Heart right ventricle (tissue), 16 donors: ENCODE measurements at places on chromosomes 2 and 18. TPM values are rescaled to one million over a fixed set of nuclear protein-coding genes. Genes with fewer than 3 reads are reported as not detected.

- no peak for DNase-seq
These were observed 36.6 kb downstream of the SPRED2 start for GRCh38 chr2:65395621-65396347.

DNA sequence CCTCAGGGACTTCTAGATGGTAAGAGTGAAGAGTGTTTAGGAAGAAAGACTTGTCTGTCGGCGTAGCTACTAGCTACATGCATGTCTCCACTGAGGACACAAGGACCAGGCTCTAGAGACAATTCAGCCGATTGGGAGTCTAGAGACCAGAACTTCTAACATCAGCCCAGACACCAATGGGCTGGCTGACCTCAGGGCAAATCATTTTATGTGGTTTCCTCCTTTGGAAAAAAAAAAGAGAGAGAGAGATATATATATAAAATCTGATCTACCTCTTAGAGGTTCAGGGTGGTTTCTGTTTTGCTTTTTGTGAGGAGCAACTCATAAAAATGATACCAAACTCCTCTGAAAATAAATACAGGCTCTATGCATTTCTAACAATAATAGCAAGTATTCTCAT lies 212.8 kb downstream of the BCL2 start:
- no peak for DNase-seq

DNA sequence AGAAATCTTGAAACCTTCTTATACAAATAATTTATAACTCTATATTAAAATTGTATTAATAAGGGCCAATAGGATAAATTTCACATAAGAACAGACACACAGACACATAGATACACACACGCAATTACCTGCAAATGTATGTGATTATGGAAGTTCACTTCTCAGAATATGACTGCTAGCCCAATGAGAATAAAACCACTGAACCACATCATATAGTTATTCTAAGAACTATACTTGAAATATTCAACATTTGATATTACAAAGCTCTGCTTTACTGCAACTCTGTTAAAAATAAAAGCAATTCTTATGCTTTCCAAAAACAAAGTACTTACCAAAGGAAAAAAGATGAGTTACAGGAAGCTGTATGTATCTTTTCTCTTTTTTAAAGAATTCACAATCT lies 51.1 kb downstream of the PGAP1 start:
- DNase-seq, result no peak

GRCh38 chr2:31533036-31533435 lies 47.7 kb downstream of the SRD5A2 start:
- no peak for DNase-seq

- DNase-seq, result no peak
These were observed 56.0 kb downstream of the ABCG8 start for GRCh38 chr2:43894743-43895142.

DNA sequence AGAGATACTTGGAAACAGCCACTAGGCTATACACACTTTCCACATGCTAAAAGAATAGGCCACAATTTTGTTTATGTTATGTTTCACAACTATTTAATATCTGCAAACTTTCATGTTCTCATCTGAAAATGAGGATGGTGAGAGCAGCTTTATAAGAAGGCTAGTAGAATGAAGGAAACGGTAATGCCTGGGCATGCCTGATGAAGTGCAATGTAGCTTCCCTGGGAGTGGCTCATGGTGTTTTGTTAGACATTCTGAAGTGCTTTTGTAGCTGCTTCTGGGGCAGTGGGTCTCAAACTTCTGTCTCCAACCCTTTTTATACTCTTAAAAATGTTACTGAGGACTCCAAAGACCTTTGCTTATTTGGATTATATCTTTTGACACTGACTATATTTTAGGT lies 193.3 kb upstream of the VWC2L start:
- DNase-seq, result no peak

- no peak for DNase-seq
These were observed 356.0 kb upstream of the KYNU start for GRCh38 chr2:142521492-142521891.

GRCh38 chr2:67600946-67601345 lies 203.8 kb downstream of the ETAA1 start:
- DNase-seq, result no peak

Gene LRP2
- 1.3 TPM for total RNA-seq

DNA sequence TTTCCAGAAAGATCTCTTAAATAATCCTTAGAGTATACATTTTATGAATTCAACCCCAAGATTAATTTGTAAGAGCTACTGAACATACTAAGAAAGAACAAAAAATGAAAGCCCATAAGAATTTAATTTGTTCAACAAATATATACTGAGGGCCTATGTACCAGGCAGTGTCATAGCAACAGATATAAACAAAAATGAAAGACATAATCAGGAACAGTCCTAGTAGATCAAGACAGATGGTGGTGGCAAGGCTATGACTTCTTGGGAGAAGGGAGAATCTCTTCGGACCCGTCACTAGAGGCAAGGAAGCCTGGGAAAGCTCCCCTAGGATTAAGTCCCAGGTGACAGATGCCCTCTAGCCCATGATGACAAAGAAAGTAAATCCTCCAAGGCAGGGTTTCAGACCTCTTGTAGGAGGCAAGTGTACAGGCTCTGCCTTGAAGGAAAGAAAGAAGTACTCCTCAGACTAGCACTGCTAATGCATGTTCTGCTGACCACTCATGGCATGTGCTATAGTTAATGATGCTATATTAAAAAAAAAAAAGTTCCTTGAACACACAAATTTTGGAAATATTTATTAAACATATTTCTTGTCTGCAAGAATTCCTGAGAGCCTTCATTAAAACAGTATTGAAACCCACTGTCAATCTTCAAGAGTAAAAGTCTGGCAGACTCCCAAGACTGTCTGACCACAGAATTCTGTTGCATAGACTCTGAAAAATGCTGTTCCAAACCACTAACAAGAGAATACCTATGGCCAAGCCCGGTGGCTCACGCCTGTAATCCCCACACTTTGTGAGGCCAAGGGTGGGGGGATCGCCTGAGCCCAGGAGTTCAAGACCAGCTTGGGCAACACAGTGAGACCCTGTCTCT lies 31.5 kb downstream of the NOL10 start:
- no peak for DNase-seq

DNA sequence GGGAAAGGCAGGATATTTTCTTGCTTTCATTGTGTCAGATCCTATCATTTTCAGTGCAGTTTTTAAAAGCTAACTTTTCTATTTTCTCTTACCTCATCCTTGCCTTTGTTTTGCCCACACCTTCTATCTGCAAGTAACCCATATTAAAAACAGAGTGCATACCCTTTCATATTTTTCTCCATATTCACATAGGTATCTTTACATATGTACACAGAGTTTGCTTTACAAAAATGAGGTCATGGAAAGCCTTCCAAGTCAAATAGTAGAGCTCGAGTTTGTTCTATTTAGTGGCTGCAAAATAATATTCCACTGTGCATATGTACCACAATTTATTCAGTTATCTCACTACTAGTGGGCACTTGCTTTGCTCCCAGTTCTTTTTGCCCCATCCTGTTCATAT lies 3.9 kb upstream of the DHRS9 start:
- no peak for DNase-seq

- no peak for DNase-seq
These were observed 31.4 kb downstream of the ATOH8 start for GRCh38 chr2:85785027-85785822.

GRCh38 chr2:6648596-6649247 lies 217.0 kb downstream of the CMPK2 start:
- no peak for DNase-seq

DNA sequence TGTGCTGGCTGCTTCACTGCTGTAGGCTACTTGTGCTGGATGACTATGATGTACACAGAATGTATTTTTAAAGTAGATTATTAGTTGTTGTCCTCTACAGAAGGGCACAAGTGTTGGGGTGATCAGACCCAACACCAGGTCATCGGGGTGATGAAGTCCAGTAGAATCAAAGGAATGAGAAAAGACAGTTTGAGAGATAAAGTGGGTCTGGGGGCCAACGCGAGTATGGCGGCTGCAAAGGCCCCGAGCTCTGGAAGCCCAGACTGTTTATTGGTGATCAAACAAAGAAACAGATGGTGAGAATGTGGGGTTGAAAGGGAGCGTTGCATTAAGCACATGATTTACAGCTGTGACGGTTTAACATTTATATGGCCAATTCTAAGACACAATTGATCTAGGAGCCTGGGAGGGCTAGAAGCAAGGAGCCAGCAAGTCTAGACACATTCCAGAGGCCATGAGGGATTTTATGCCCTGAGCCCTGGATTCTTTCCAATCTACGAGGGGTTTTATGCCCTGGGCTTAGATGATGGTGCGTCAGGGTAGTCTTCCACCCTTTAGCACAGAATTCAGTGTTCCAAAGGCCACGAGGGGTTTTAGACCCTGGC lies 153.5 kb downstream of the AGPS start:
- no peak for DNase-seq

DNA sequence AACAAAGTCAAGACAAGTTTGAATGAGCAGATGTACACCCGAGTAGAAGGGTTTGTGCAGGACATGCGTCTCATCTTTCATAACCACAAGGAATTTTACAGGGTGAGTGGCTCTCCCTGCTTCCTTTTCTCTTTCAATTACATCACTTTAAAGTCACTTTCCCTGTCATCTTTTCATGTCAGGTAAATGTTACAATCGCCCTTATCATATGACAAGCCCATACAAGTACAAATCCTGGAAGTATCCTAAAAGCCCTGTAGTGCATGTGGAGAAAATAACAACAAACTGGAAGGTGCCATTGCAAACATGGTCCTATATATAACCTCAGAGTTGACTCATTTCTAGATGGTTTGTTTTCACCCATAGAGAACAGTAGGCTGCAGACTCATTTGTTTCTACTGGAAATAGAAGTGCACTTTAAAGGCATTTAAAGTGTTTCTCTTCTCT lies 126.0 kb downstream of the SP100 start:
- DNase-seq, result no peak

DNA sequence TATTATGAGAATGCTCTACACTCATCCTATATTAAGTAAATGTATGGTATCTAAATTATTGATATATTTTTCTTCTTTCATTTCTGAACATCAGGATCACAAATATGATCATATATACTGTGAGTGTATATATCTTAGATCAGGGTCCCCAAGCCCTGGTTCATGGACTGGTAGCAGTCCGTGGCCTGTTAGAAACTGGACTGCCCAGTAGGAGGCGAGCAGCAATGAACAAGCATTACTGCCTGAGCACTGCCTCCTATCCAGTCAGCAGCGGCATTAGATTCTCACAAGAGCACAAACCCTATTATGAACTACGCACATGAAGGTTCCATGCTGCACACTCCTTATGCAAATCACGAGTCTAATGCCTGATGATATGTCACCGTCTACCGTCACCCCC lies 1247.1 kb upstream of the NXPH2 start:
- DNase-seq, result no peak

DNA sequence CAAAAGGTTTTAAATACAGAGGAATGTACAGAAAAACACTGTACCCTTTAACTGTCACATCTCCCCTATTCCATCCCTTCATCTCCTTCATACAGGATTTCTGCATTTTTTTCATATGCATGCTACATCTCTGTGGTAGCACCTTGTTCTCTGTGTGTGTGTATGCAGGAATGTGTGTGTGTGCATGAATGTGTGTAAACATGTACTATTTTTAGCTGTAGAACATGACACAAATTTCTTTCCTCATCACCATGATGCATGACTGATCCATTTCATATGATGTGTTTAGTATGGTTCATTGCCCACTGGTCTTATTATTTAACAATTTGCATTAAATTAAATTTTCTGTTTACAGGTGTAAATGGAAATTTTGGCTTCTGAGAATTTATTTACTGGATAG lies 21.5 kb upstream of the ZEB2 start:
- DNase-seq, result no peak

Gene ERICH2
- 1.7 TPM for total RNA-seq

- no peak for DNase-seq
These were observed 88.3 kb downstream of the NRP2 start for GRCh38 chr2:205770577-205770976.

DNA sequence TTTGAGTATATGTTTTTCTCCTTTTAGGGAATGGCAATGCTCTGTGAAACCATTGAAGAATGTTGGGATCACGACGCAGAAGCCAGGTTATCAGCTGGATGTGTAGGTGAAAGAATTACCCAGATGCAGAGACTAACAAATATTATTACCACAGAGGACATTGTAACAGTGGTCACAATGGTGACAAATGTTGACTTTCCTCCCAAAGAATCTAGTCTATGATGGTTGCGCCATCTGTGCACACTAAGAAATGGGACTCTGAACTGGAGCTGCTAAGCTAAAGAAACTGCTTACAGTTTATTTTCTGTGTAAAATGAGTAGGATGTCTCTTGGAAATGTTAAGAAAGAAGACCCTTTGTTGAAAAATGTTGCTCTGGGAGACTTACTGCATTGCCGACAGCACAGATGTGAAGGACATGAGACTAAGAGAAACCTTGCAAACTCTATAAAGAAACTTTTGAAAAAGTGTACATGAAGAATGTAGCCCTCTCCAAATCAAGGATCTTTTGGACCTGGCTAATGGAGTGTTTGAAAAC lies 82.3 kb downstream of the ACVR2A start:
- DNase-seq, result no peak

GRCh38 chr2:120469426-120469825 lies 123.5 kb downstream of the INHBB start:
- no peak for DNase-seq

Gene ZNF521
- 26.4 TPM for total RNA-seq

DNA sequence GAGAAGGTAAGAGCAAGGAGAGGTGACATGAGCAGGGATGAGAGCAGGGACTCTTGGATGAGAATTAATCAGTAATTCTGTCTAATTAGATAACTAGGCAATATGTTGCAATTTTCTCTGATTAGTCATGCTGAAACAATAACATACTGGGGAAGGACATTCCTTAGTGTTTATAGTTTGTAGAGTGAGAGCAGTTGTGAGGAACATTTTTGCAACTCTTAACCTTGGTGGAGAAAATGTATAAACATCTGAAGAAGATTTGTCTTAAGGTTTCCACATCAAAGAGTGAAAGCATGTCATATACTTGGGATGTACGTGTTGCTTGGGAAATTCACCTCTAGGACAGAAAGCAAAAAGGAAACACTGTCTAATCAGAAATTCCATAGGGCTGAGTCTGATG lies 955.4 kb upstream of the FANCL start:
- DNase-seq, result no peak

Gene IL1R1
- total RNA-seq, result 5.7 TPM

DNA sequence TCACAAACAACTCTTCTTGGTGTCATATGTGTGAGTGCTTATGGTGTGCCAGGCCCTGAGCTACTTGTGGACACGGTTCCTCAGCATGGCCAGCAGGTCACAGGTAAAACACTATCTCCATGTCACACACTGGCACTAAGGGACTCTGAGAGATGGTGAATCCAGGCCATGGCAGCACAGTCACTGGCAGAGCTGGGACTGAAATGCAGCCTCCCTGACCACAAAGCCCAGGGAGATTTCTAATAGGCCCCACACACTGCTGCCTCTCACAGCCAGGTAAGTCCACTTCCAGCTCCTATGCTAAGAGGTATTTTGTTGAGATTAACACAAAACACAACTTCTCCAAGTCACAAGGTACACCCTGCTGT lies 92.0 kb downstream of the ACTR2 start:
- DNase-seq, result no peak

Gene SAG
- not detected for total RNA-seq

DNA sequence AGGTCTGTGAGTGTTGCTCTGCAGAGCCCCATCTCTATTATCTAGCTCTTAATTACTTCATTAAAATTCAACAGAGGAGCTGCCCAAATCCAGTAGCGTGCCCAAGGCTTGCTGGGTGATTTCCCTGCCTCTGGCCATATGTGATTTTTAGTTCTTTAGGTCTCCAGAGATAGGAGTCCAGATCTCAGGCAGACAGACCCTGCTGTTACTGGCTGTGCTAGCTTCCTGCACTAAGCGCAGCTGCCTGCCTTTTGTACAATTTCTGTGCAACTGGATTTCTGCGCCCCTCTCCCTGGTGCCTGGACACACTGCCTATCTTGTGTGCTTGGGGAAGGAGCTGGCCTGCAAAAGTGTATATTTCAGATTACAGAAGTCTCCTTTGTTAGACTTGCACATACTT lies 136.5 kb downstream of the TDRD15 start:
- DNase-seq, result no peak
